ENCODE measurements at places on chromosomes 1 and 21.

- DNase-seq, result no peak
These were observed 451.1 kb downstream of the RWDD3 start for GRCh38 chr1:95685081-95685480.

DNA sequence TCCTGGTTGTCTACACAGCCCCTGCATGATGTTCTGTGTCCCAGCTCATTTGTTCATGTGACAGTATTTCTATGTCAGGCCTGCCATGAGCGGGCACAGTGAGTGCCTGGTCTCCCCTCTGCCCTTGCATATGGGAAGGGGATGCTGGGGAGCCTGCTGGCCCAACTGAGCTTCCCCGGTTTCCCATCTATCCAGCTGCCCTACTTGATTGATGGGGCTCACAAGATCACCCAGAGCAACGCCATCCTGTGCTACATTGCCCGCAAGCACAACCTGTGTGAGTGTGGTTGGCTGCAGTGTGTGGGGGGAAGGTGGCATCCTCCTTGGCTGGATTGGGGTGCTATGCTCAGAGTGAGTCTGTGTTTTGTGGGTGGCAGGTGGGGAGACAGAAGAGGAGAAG, 1.5 kb downstream of the GSTM4 start:
- no peak for DNase-seq

DNA sequence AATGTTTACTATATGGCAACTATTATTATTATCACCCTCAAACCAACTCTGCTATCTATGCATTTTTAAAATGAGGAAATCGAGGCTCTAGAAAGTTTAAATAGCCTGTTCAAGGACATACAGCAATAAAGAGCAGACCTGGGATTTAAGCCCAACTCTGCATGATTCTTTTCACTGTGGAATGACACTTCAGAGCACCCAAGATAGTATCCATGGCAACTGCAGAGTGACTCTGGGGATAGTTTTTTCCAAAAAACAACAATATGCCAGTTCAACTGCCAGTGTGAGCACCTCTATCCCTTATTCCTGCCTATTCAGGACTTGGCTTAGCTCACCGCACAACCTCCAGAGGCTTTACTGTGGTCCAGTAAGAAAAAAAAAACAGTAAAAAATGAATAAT, 293.9 kb downstream of the BRINP2 start:
- no peak for DNase-seq

DNA sequence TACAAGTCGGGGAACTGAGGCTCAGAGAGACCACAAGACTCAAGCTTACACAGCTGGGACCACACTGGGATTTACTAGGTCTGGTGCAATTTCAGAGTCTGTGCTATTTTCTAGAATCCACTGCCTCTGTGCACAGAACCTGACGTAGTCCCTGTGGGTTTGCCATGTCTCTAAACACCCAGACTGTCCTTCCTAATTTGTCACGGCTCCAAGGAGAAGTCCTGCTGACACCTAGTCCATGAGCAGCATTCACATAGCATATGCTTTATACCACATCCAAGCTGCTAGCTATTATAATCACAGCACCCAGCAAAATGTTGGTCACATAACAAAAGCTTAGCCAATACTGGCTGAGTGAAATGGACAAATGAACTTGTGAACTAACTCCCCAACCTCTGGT, 79.0 kb upstream of the HMGB4 start:
- no peak for DNase-seq

GRCh38 chr1:164308101-164308500, 250.9 kb upstream of the PBX1 start:
- no peak for DNase-seq

DNA sequence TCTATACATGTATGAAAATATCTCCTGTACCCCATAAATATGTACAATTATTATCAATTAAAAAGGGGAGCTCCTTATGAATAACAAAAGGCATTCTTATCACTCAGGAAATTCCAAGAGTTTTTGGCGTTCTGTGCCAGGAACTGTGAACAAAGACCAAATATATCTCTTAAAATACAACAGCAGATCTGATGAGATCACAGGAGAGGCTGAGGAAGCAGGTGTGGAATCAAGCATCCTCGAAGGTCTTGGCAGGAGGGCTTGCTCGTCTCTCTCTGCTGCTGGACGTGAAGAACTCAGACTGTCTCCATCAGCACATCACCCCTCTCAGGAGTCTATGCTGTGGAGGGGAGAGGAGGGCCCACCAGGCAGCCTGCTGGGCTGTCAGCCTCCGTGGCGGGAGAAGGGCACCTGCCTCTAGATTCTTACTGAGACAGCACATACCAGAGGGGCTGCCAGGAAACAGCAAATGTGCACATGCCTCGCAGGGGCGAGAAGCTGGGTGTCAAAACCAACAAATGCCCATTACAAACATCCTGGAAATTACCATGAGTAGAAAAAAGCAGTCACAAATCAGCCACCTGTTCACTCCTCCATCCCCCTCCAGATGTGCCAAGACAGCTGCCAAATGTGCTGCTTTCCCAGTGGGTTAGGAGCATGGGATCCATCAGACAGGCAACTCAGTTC, 30.8 kb upstream of the FAM89A start:
- no peak for DNase-seq

DNA sequence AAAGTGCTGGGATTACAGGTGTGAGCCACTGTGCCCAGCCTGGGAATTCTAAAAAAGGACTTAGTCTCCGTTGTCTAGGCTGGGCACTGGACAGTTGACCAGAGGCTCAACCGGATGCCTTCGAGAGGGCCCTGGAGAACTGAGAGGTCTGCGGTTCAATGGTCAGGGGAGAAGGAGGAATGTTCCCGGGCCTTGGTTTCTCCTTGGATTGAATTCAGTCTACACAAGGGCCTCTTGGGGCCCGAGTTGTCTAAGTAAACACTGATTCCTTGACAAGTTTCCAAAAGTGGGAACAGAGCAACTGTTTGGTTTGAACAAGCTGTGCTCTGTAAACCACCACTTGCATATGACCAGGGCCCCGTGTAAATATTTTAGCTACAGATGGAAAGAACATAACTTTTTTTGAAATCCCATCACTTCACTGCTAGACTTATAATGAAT, 29.1 kb upstream of the CAPZB start:
- no peak for DNase-seq

DNA sequence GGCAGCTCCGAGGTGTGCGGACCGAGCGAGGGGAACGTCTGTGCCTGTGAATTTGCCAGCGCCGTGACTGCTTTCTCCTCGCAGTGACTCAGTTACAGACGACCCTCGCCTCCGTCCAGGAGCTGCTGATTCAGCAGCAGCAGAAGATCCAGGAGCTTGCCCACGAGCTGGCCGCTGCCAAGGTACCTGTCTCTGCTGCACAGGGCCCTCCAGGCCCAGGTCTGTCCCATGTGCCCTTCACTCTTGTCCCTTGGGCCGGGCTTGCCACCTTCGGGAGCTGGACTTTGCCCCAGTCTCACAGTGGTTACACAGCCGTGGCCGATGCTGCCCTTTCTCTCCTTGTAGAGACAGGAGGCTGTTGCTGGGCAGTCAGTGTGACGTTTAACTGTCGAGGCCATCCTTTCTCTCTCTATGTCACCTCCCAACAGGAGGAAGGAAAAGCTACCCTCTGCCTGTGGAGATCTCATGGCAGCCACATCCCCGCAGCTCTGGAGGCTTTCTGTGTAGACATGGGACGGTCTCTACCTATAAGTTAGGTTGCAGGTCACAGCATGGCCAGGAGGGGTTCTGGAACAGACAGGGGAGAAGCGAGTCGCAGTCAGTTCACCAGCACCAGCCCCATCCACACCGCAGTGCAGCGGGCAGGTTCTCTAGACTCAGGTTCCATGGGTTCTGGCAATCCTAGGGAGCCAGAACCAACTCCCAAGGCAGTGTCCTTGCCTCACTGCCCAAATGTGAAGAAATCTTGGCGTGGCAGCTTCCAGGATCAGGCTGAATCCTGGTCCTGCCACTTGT, 149.7 kb downstream of the PEX14 start:
- DNase-seq, result no peak

- no peak for DNase-seq
These were observed 37.4 kb upstream of the DISP1 start for GRCh38 chr1:222777463-222777862.

- DNase-seq, result no peak
These were observed 18.3 kb upstream of the IL22RA1 start for GRCh38 chr1:24161270-24161669.

DNA sequence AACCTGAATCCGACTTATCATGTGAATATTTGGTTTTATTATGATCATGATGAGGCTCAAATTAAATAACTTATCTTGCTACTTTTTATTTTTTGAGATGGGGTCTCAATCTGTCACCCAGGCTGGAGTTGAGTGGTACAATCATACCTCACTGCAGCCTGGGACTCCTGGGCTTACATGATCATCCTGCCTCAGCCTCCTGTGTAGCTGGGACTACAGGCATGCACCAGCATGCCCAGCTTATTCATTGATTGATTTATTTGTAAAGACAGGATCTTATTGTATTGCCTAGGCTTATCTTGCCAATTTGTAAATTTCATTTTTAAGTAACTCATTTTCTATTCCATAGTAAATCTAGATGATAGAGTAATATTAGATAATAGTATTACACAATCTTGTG, 84.3 kb downstream of the COL11A1 start:
- DNase-seq, result no peak

DNA sequence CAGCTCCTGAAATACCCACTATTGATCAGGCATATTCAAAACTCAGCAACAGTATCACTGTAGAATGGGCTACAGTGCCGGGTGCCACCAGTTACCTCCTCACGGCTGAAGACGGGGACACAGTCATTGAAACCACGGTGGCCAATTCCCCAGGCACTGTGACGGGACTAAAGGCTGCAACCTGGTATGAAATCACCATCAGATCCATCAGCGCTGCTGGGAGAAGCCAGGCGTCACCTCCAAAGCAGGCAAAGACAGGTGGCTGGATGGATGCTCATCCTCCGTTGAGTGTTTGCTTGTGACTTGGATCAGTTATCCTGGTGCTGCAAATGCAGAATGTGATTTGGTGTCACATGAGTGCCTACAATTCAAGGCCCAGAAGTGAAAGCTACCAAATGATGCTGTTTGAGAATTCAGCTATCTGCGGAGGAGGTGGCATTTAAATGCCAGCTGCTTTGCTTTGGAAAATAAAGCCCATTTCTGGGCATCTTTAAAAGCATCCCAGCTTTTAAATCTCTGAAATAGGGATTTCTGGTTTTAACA, 5.1 kb downstream of the FNDC7 start:
- no peak for DNase-seq

GRCh38 chr1:166875302-166875733, 746 bp downstream of the TADA1 start:
- DNase-seq, result no peak

DNA sequence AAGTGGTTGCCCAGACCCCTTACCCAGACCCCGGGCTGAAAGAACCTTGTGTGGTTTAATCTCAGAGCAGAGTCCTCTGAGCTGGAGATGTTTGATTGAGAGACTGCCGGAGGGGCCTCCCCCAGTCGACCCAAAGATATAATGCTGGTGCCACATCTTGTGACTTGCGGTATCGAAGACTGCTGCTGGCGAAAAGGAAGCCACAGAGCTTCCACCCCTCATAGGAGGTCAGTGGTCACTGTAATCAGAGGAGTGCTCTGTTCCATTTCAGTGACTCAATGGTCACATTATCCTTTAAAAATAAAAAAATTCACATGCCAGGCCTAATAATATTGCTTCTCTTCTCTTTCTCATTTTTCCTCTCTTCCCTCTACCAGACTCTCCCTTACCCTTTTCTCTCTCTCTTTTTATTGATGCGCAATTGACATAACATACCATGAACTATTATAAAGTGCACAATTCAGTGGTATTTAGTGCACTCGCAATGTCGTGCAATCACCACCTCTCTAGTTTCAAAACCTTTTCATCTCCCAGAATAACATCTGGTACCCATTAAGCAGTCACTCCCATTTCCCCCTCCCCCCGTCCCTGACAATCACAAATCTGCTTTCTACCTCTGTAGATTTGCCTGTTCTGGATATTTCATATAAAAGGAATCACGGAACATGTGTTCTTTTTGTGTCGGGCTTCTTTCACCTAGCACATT, 52.6 kb upstream of the LYST start:
- DNase-seq, result no peak

DNA sequence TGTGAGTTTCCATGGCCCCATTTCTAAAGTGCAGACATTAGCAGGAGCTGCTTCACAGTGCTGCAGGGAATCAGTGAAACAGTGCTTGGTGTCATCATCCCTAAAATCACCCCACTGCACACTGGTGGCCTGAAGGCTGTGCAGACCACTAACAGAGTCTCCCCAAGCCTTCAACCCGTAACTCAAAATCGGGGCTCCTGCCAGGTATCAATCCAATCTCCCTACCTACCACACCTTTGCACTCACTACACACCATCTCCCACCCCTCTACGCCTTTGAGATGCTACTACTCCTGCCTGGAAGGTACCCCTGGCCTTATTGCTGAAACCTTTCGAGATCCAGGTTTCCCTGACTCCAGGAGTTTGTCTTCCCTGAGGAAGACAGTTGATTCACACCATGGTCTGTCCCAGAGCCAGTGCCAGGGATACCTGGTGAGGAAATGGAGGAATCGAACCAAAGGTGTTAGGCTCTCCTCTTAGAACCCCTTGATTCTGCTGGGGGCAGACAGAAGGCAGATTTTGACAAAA, 25.5 kb downstream of the SLC2A1 start:
- DNase-seq, result no peak

- no peak for DNase-seq
These were observed 35.8 kb downstream of the CCN1 start for GRCh38 chr1:85616364-85616705.

- no peak for DNase-seq
These were observed 622.3 kb upstream of the PLXNA2 start for GRCh38 chr1:208866386-208866955.

- no peak for DNase-seq
These were observed 25.1 kb downstream of the C1orf116 start for GRCh38 chr1:207007352-207008033.

DNA sequence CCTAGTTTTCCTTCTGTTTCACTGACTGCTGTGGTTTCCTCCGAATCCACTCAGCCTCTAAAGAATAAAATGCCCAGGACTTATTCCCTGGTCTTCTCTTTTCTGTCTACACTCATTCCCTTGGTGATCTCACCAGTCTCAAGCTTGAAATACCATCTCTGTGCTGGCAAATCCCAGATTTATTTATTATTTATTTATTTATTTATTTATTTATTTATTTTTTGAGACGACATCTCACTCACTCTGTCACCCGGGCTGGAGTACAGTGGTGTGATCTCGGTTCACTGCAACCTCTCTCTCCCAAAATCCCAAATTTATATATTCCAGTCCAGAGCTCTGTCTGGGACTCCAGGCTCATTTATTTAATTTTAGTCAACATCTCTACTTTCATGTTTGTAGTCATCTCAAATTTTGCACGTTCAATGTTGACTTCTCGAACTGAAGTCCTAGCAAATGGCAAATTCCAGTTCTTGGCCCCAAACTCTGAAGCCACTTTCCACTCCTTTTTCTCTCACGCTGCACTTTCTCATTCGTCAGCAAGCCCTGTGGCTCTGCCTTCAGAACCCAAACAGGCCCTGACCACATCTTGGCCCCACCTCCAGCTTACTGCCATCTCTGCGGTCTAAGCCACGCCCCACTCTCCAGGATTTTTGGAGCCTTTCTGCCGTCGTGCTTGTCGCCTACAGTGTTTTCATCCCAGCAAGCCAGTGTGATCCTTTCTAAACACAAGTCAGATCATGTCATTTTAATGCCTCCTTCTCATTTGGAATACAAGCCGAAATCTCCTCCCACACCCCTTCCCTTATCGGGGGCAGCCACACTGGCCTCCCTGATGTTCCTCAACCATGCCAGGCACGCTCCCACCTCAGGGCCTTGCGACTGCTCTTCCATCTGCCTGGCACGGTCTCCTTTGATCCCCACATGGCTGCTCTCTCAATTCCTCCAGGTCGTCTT, 14.2 kb upstream of the TENT5B start:
- DNase-seq, result no peak

- no peak for DNase-seq
These were observed 409 bp upstream of the HIVEP3 start for GRCh38 chr1:41919131-41919530.

GRCh38 chr21:39705849-39706248, 39.1 kb upstream of the IGSF5 start:
- peak; percentile 16 for DNase-seq
